Immature natural killer cell (primary cell): ENCODE measurements at places on chromosomes 7 and 10. TPM values are rescaled to one million over a fixed set of nuclear protein-coding genes. Genes with fewer than 3 reads are reported as not detected.

The PPP1R9A gene
- polyA plus RNA-seq = 5.5 TPM

The FAM180A gene
- not detected for polyA plus RNA-seq

The ACHE gene
- not detected for polyA plus RNA-seq

The AKR1D1 gene
- not detected for polyA plus RNA-seq

The TSPAN33 gene
- polyA plus RNA-seq = 3.4 TPM

The KCNMA1 gene
- not detected for polyA plus RNA-seq

The RGR gene
- polyA plus RNA-seq = not detected

The ARHGEF35 gene
- polyA plus RNA-seq = not detected

DNA sequence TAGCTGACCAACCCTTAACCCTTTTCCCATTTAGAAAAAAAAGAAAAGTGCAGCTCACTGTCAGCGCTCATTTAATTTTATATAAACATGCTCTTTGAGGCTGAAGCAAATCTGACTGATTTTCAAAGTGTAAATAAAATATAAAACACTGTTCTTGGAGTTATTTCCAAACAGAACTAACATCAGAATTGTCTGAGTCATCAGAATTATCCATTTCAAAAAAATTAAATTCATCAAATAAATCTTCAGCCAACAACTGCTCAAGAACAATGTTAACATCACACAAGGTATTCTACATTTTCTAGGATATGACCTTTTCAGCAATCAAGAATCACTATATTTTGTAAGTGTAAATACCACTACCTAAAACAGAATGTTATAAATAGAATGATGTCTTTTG, 93.6 kb downstream of the MAGI2 start:
- H3K27ac ChIP-seq = no peak overlapping the region
- H3K4me1 ChIP-seq = no peaks in the 10 kb centered on the region
- H3K27me3 ChIP-seq = no peaks in the 10 kb centered on the region
- H3K4me3 ChIP-seq = no peak overlapping the region
- no peaks in the 10 kb centered on the region for H3K36me3 ChIP-seq

- no peak for DNase-seq
- H3K4me1 ChIP-seq = peaks cover 74% of the 10 kb centered on the region
- peak overlapping the region; percentile 91 for H3K27ac ChIP-seq
- H3K4me3 ChIP-seq = no peak overlapping the region
- no peaks in the 10 kb centered on the region for H3K36me3 ChIP-seq
- H3K27me3 ChIP-seq = peaks cover 30% of the 10 kb centered on the region
Observed at GRCh38 chr7:927031-927671, 27.3 kb downstream of the ADAP1 start.

GRCh38 chr10:31321396-31321941, 2.5 kb downstream of the ZEB1 start:
- no peak overlapping the region for H3K27ac ChIP-seq
- peak overlapping the region; percentile 89 for H3K4me3 ChIP-seq
- DNase-seq = peak; percentile 4
- peaks cover 42% of the 10 kb centered on the region for H3K4me1 ChIP-seq
- H3K36me3 ChIP-seq = no peaks in the 10 kb centered on the region

DNA sequence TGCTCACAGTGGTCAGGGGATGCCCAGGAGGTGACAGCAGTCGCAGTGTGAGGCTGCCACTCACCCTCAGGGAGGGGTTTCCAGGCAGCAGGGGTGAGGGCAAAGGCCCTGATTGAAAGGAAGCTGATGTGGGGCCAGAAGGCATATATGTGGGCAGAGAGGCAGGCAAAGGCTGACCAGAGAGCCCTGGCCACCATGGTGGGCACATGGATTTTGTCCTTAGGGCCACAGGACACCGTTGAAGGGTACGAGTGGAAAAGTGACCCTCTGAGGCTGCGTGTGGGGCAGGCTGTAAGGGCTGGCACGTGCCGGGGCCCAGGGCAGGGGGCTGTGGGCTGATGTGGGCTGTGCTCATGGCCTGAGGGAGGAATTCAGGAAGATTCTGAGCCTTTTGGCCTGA, 57.5 kb upstream of the ZNF32 start:
- H3K36me3 ChIP-seq = peaks cover 3% of the 10 kb centered on the region
- no peak overlapping the region for H3K4me3 ChIP-seq
- H3K27me3 ChIP-seq = peaks cover 5% of the 10 kb centered on the region
- DNase-seq = no peak

DNA sequence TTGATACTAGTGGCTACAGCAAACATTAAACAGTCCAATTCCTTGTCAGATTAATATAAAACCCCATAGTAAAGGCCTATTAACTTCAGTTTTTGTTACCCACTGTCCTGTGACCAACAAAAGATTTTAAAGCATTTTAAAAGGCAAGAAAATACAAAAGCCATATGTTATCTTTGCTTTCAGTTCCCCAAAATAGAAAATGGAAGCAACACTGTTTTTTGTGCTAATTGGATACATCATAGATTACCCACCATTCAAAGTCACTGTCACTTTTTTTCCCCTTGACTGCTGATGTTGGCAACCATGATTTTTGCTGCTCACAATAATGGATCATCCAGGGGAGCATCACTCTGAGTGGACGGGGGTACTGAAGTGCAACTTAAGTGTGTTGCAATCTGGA, 52.4 kb upstream of the TMEM140 start:
- H3K4me3 ChIP-seq = no peak overlapping the region
- H3K27ac ChIP-seq = no peak overlapping the region
- H3K27me3 ChIP-seq = peaks cover 1% of the 10 kb centered on the region
- H3K36me3 ChIP-seq = peaks cover 30% of the 10 kb centered on the region
- H3K4me1 ChIP-seq = no peaks in the 10 kb centered on the region

DNA sequence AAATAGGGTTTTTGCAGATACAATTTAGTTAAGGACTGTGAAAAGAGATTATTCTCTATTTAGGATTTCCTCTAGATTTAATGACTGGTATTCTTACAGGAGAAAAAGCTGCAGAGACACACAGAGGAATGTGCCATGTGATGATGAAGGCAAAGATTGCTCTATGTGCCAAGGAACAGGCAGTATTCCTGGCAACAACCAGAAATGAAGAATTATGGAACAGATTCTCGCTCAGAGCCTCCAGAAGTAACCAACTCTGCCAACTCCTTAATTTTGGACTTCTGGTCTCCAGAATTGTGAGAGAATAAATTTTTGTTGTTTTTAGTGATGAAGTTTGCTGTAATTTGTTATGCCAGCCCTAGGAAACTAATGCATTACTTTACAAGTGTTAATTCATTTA, 307.6 kb upstream of the SEMA3A start:
- no peak overlapping the region for H3K27ac ChIP-seq
- DNase-seq = no peak
- no peaks in the 10 kb centered on the region for H3K27me3 ChIP-seq

GRCh38 chr7:2559283-2559950, 638 bp downstream of the IQCE start:
- no peak overlapping the region for H3K27ac ChIP-seq
- H3K27me3 ChIP-seq = peaks cover 14% of the 10 kb centered on the region
- H3K4me3 ChIP-seq = peak overlapping the region; percentile 78
- peaks cover 22% of the 10 kb centered on the region for H3K4me1 ChIP-seq

- no peak overlapping the region for H3K4me3 ChIP-seq
- peaks cover 3% of the 10 kb centered on the region for H3K27me3 ChIP-seq
- H3K27ac ChIP-seq = no peak overlapping the region
- H3K4me1 ChIP-seq = no peaks in the 10 kb centered on the region
- no peaks in the 10 kb centered on the region for H3K36me3 ChIP-seq
Observed at GRCh38 chr7:55185941-55186609, 167.3 kb downstream of the EGFR start.

DNA sequence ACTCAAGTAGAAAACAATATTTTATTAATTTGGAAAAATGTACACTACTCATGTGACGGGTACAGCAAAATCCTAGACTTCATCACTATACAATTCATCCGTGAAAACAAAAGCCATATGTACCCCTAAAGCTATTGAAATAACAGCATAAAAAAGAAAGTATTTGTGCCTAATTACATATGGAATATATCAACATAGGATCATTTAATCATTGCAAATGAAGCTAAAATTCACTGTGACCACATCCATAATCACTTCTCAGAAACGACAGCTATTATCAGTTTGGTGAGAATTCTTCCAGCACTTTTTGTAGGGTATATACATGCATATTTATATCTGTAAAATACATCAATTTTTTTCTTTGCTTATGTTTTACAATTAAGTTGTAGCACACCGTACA, 128.0 kb downstream of the ARL4A start:
- H3K4me3 ChIP-seq = no peak overlapping the region
- DNase-seq = no peak
- no peaks in the 10 kb centered on the region for H3K36me3 ChIP-seq
- H3K27ac ChIP-seq = no peak overlapping the region
- no peaks in the 10 kb centered on the region for H3K4me1 ChIP-seq
- peaks cover 2% of the 10 kb centered on the region for H3K27me3 ChIP-seq

DNA sequence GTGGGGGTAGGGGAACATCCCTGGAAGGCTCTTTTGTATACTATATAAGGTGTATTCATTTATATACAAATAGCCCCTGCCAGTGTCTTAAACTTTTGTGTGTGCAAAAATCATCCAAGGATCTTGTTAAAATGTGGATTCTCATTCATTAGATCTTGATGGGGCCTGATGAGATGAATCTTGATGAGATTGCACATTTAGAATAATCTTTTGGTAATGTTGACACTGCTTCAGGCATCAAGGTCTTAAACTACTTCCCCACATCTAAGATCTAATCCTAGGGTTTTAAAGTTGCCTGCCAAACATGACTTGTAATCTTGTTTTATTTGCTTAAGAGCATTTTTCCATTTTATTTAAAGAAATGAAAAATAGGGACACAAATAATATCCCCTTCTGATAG, 13.0 kb downstream of the TLX1 start:
- H3K36me3 ChIP-seq = no peaks in the 10 kb centered on the region
- no peak for DNase-seq
- peaks cover 42% of the 10 kb centered on the region for H3K27me3 ChIP-seq
- H3K4me3 ChIP-seq = no peak overlapping the region
- H3K27ac ChIP-seq = no peak overlapping the region

GRCh38 chr7:2986561-2986960, 57.1 kb downstream of the CARD11 start:
- no peak for DNase-seq
- H3K4me1 ChIP-seq = peaks cover 83% of the 10 kb centered on the region
- H3K4me3 ChIP-seq = no peak overlapping the region
- peaks cover 2% of the 10 kb centered on the region for H3K27me3 ChIP-seq

- H3K4me3 ChIP-seq = no peak overlapping the region
- H3K4me1 ChIP-seq = no peaks in the 10 kb centered on the region
- no peak overlapping the region for H3K27ac ChIP-seq
- H3K36me3 ChIP-seq = no peaks in the 10 kb centered on the region
- no peaks in the 10 kb centered on the region for H3K27me3 ChIP-seq
- DNase-seq = no peak
Observed at GRCh38 chr10:82815680-82816079, 940.7 kb downstream of the NRG3 start.

GRCh38 chr10:6823770-6824169, 243.7 kb upstream of the PRKCQ start:
- H3K27me3 ChIP-seq = peaks cover 4% of the 10 kb centered on the region
- no peaks in the 10 kb centered on the region for H3K36me3 ChIP-seq
- no peak overlapping the region for H3K4me3 ChIP-seq
- no peak for DNase-seq
- H3K4me1 ChIP-seq = no peaks in the 10 kb centered on the region
